Left renal cortex interstitium (tissue), 4 donors: ENCODE measurements at places on chromosomes 4 and X.

DNA sequence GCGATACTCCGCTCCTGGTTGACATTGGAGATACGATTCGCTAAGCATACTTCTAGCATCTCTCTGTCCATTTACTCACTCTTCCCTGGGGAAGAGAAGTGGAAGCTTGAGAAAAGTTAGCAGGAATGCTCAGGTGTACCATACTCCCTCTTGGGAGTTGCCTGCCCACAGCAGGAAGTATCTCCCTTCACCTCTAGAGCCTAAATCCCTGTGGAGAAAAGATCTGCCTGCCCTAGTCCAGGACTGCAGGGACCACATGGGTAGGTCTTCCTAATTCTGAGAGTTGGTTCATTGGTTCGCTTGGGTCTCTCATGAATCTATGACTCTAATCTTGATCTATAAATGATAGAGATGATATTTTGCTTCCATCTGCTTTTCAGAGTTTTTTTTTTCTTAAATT, 26.3 kb upstream of the MAPK10 start:
- DNase-seq: no peak

DNA sequence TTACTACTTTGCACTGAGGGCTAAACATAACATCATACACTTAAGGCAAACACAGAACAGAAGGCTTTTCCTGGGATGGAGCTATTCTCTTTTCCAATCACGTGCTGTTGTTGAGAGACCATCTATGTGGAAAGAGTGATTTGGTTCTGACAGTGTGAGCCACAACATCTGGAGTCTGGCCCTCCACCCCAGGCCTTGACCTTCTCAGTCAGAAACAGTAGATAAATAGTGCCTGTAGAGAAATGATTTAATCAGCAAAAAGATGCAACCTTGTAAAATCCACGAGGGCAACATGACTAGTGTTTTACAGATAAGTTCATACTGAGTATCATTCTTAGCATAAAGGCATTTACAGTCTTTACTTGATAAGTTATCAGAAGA, 10.8 kb upstream of the SFRP2 start:
- no peak for DNase-seq

DNA sequence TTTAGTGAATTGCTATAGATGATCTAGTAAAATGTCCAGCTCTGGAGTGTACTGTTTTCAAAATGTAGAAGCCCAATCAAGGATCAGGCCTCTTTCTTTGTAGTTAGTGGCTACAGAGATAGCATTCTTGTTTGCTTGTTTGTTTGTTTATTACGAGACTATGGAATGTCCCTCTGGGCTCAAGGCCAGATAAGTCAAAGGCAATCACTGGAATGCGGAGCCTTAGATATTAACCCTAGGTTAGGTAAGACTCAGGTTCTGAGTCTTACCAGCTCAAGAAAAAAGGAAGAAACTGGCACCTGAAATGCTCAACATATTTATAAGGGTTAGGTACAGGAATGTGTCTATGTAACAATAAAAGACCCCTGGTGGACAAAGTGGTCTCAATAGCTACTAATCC, 261.5 kb downstream of the SLC7A11 start:
- no peak for DNase-seq

DNA sequence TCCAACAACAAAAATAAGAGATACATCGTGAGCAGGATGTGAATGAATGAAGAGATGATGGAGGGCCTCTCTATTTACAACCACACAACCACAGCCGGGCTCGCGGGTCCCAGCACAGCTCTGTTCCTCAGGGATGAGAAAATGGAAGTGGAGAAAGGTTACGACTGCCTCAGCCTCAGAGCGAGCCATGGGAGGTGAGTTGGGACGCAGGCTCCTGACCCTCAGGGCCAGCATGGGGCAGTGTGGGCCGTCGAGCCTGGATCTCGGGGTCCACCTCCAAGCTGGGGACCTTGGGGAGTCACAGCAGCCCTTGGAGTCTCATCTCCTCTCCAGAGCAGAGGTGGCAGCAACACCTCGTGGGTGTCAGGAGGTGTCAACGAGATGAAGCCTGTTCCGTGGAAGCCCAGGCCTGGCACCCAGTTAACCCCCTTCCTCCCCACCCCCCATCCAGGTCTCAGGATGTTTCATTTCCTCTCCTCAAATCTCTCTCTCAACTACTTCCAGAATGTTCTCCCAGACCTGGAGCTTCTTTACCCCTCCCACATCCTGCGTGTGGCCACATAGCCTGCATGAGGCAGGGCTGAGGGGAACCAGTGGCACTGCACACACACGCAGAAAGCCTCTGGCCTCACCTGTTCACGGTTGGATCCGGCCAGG, 25.9 kb downstream of the C4orf50 start:
- no peak for DNase-seq

DNA sequence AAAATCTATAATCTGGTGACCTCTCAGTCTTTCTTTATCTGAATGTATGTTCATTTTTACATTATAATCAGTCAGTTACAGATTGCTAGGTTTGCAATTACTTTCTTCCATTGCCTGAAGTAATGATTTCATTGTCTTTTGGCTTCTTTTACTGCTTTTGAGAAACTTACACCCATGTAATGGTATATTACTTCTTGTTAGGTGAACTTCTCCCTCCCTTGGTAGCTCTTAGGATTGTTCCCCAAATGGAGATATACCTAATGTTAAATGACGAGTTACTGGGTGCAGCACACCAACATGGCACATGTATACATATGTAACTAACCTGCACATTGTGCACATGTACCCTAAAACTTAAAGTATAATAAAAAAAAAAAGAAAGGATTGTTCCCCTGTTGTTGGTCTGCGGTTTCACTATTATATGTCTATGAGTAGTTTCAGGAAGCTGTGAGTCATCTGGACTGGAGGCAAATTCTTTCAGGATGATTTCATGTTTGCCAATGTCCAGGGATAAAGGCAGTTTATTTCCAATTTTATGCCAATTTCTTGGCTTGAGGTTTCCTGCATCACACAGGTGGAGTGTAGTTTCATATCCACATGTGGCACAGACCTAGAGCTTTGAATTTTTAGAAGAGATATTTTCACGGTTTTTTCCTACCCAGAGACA, 21.8 kb downstream of the SPANXC start:
- no peak for DNase-seq

DNA sequence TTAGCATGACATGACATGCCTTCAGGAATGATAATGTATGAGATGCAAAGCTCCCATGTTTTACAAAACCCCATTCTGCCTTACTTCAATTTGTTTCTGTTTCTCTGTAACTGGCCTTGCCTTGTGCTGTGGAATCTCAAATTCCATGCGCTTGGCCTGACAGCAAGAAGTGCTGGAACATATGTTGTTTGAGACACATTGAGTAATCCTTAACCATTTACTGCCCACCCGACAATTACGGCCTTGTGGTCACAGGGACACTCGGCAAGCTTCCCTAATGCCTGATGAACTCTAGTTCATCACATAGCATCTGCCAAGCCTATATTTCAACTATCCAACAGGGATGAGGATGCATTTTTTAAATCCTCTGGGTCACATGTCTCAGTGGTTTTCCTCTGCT, 226.4 kb upstream of the CASK start:
- no peak for DNase-seq

DNA sequence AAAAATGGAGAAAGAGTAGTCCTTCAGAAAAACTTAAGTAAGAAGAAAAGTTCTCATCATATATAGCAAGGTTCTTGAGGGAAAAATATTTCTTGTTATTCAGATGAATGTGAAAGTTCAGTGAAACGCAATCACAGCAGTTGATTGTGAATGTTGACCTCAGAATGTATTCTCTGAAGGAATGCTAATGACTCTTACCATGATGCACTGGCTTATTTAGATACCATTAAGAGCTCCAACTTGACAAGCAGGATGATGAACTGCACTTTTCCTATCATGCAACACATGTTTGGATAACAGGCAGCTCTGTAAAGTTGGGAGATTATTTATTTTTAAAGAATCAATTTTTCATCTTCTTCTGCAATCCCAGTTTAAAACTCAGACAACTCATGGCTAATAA, 115.5 kb upstream of the MYOZ2 start:
- no peak for DNase-seq

GRCh38 chr4:7788694-7789425, 150.8 kb downstream of the AFAP1 start:
- no peak for DNase-seq

- DNase-seq: no peak
These were observed 1827.2 kb downstream of the ARAP2 start for GRCh38 chr4:34417160-34417559.

GRCh38 chrX:10519278-10519677, 101.1 kb downstream of the MID1 start:
- DNase-seq: no peak

DNA sequence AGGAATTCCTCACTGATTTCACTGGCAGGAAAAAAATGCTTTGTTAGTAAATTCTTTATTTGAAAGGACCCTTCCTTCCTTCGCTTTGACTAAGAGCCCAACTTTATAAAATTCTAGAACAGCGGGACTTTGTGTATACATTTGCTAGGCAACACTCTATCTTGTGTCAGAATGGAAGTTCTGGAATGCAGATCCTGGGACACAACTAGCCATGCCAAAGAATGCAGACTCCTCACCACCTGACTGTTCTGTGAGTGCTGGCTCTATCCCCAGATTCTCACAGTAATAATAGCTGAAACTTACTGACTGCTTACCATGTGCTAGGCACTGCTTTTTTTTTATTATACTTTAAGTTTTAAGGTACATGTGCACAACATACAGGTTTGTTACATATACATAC, 73.3 kb upstream of the ZDHHC15 start:
- DNase-seq: no peak
